ENCODE measurements at places on chromosomes 16 and 17. TPM values are rescaled to one million over a fixed set of nuclear protein-coding genes. Genes with fewer than 3 reads are reported as not detected.

Gene RGS9
- 5.8 TPM for total RNA-seq

DNA sequence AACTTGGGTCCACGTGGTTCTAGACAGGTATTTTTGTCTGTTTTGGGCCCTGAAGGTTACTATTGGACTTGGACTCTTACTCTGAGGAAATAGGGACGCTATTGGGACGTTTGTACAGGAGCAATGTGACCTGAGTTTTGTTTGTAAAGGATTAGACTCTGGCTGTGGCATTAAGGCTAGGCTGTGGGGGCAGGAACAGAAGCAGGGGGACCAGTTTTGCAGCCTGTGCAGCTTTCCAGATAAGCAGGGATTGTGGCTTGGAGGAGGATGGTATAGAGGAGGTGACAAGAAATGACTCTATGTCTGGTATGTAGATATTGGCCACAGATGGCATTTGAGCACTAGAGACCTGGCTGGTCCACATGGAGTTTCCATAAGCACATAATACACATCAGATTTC is 12.8 kb downstream of the NOD2 start:
- no peak for DNase-seq

- DNase-seq: no peak
Observed at GRCh38 chr16:23520500-23520899, 10.2 kb upstream of the GGA2 start.

GRCh38 chr16:30910427-30911029 is 12.8 kb upstream of the FBXL19 start:
- no peak for DNase-seq

- no peak for DNase-seq
Observed at GRCh38 chr17:17398188-17398942, 78.4 kb upstream of the MED9 start.

DNA sequence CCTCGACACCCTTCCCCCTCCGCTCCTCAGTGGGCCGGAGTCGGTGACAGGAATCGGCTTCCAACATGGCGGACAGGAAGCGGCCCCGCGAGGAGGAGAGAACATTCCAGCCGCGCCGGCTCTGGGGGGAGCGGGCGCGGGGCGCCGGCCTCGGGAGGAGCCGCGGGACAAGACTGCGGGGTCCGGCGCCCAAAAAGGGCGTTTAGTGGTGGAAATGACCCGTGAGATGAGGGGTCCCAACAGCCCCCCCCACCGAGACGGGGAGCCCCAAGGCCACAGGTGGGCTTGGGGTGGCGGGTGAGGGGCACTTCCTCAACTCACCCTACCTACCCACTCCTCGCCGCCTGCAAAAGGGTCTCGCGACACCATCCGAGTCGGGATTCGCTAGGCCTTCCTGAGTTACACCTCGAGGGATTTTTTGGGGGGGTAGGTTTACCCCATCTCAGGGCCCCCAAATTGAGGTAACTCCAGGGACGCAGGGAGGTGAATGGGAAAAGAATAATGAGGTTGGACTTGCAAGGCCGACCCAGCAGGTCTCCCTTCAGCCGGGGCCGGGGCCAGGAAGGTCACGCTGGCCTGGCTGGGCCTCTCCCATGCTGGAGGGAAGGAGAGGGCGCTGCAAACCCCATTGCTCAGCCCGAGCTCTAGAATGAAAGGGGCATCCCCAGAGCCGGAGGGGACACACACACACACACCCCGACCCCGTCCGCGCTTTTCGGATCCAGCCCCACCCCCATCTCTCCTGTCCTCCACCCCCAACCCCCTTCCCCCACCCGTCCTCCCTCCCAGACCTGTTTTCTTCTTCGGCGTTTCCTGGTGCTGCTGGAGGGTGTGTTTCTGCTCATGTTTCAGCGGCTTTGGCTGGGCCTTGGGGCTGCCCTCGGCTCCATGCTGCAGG is 707 bp downstream of the NUFIP2 start:
- peak; percentile 78 for DNase-seq

DNA sequence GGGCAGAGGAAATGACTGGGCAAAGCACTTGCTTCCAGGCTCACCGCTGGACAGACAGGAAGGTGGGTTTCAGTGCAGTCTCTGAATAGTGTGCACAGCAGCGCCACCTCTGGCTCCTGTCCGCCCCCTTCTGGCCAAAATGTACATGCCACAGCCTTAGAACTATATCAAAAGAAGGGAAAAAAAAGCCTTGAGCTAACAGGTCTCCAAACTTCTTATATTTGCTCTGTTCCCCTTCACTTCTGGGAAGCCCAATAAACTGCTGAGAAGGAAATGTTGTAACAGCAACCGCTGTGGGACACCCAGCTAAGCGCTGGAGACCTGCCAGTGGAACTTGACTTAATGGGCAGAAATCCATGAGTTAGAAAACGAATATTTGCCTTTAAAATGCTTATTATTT is 17.5 kb downstream of the COG7 start:
- peak; percentile 69 for DNase-seq

DNA sequence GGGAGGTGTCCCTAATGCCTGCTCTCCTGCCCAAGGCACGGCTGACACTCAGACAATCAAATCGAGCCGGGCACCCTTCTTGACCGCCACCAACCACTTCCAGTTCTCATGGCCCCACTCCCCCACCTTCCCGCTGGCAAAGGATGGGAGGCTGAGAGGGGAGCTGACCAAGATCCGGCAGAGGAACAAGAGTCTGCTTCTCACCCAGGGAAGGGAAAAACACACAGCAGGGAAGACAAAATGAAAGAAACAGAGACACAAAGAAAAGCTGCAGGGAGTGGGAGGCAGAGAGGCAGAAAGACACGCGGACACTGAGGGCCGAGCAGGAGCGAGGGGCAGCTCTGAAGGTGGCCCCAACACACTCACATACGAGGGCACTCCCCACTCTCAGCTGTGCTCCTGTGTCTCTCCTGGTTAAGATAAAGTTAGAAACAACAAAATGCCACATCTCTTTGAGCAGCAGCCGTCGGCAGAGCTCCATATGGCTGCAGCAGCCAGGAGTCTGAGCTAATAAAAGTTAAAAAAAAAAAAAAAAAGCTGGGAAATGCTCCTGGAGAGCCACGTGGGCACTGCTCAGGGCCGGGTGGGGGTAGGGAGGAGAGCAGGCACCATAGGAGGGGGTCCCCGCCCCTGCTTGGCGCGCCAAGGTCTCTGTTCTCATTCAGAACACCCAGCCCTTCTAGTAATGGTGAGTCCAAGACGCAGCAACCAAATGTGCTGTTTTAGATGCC is 7.4 kb downstream of the LRRC75A start:
- DNase-seq: no peak

Measured in activated T-cell treated with anti-CD3 and anti-CD28 coated beads, Interleukin-2, amount 50 U/mL, for 72 hours (primary cell).